ENCODE measurements at places on chromosomes 6 and 20. TPM values are rescaled to one million over a fixed set of nuclear protein-coding genes. Genes with fewer than 3 reads are reported as not detected.

GRCh38 chr20:50221501-50222308, 31.1 kb downstream of the CEBPB start:
- no peak overlapping the region for H3K4me3 ChIP-seq
- no peaks in the 10 kb centered on the region for H3K36me3 ChIP-seq
- no peak for DNase-seq
- H3K27me3 ChIP-seq: no peaks in the 10 kb centered on the region
- H3K4me1 ChIP-seq: no peaks in the 10 kb centered on the region

DNA sequence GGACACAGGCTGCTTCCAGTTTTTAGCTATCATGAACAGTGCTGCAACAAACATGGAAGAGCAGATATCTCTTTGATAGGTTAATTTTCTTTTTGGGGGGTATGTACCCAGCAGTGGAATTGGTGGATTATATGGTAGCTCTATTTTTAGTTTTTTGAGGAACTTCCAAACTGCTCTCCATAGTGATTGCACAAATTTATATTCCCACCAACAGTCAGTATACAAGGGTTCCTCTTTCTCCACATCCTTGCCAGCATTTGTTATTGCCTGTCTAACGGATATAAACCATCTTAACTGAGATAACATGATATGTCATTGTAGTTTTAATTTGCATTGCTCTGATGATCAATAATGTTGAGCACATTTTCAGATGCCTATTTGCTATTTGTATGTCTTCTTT, 237.6 kb downstream of the MMUT start:
- H3K4me1 ChIP-seq: no peaks in the 10 kb centered on the region
- no peak overlapping the region for H3K4me3 ChIP-seq
- no peaks in the 10 kb centered on the region for H3K36me3 ChIP-seq
- H3K27ac ChIP-seq: no peak overlapping the region
- no peaks in the 10 kb centered on the region for H3K27me3 ChIP-seq
- no peak for DNase-seq

DNA sequence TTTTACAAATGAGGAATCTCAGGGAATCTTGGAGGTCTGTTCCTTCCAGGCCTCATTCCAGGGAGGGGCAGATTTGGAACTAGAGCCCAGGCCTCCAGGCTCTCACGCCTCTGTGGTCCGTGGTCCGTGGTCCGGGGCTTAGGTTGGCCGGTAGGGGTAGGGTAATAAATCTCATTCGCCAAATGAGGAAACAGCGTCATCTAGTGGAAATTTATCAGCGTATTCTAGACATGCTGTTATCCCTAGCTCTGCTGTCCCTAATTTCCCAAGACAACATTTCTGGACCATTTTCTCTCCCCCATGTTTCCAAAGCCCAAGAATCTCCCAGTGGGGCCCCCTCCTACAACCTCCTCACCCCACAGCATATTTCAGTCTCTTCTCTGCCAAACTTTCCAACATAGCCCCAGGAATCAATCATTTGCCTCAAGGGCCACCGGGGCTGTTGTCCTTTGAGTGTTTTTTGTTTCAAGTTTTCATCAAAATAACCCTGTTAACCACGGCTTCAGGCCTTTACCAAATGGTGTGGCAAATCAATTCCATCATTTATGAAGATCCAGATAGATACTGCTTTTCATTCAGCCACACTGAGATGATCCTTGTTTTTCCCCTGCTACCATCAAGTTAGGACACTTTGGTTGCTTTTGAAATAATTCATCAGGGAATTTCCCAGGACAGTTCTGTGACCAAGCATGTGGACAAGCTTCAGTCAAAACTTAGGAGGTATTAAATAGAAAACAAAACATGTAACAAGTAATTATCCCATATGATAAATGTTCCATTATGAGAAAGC, 126.8 kb downstream of the ALDH8A1 start:
- H3K27ac ChIP-seq: no peak overlapping the region
- DNase-seq: no peak
- H3K27me3 ChIP-seq: no peaks in the 10 kb centered on the region
- H3K36me3 ChIP-seq: no peaks in the 10 kb centered on the region
- peaks cover 13% of the 10 kb centered on the region for H3K4me1 ChIP-seq
- H3K4me3 ChIP-seq: no peak overlapping the region

DNA sequence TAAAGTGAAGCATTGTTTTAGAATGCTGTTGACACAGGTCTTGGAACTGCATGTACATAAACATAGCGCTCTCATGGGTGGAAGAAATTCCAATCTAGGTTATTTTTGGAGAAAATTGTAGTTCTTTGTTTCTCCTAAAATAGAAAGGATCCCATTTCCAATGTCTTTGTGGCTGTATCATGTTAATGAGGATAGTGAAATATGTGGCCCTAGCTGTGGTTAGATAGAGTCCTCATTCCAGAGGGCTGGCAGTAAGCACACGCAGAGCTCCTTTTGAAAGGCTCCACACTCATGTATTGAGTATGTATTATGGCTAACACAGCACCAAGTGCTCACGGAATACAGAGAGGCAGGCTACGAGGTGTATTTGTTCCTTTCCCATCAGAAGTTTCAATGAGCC, 60.9 kb downstream of the SNRNP48 start:
- no peaks in the 10 kb centered on the region for H3K27me3 ChIP-seq
- no peaks in the 10 kb centered on the region for H3K36me3 ChIP-seq
- no peak for DNase-seq
- H3K4me1 ChIP-seq: no peaks in the 10 kb centered on the region
- no peak overlapping the region for H3K4me3 ChIP-seq

DNA sequence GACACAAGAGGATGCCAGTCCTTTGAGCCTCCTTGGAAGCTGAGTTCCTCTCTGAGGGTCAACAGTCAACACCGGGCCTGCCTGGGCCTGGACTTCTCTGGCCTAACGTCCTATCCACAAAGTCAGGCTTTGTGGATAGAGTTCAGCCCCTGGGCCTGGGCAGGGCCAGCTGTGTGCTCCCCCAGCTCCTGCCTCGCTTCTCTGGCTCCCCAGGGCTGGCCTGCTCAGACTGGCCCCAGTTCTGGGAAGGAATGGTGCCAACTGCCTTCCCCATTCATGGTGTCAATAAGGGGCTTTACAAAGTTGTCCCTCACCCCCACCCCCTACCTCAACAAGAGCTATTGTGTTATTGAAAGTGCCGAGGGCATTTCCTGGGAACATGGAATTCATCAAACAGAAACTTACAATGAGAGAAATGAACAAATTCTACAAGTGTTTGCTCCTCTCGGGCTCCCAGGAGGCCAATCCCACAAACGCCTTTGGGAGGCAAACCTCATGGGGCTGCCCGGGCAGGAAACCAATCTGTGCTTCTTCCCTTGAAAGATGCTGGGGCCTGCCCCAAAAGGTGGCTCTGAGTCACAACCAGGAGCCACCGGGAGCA, 26.5 kb upstream of the PPP1R14C start:
- no peaks in the 10 kb centered on the region for H3K27me3 ChIP-seq
- no peaks in the 10 kb centered on the region for H3K36me3 ChIP-seq
- H3K27ac ChIP-seq: no peak overlapping the region
- H3K4me3 ChIP-seq: no peak overlapping the region
- peaks cover 6% of the 10 kb centered on the region for H3K4me1 ChIP-seq

DNA sequence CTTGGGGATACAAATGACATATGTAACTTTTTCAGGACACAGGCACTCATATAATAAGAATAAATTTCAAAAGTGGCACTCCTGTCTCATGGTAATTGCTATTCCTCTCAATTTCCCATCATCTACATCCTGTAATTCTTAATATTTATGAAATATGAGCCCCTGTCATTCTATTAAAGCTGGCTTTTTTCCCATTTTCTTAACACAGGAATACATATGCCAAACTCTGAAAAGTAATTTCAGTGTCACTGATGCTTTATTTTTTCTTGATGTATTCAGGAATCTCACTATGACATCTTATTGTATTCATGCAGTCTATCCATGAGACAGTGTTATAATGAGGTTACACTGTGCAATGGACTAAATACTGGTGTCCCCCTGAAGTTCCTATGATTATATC, 24.3 kb upstream of the FKBP1C start:
- no peaks in the 10 kb centered on the region for H3K36me3 ChIP-seq
- no peak overlapping the region for H3K27ac ChIP-seq
- H3K27me3 ChIP-seq: no peaks in the 10 kb centered on the region
- no peaks in the 10 kb centered on the region for H3K4me1 ChIP-seq

Gene BPIFA1
- polyA plus RNA-seq: not detected

- H3K4me1 ChIP-seq: peaks cover 42% of the 10 kb centered on the region
- H3K27me3 ChIP-seq: no peaks in the 10 kb centered on the region
- DNase-seq: peak; percentile 90
- H3K4me3 ChIP-seq: no peak overlapping the region
Observed at GRCh38 chr6:136609873-136610706, 59.9 kb upstream of the MAP7 start.

- no peak overlapping the region for H3K27ac ChIP-seq
- H3K27me3 ChIP-seq: no peaks in the 10 kb centered on the region
- no peak for DNase-seq
Observed at GRCh38 chr6:132520953-132521352, 8.0 kb upstream of the STX7 start.

DNA sequence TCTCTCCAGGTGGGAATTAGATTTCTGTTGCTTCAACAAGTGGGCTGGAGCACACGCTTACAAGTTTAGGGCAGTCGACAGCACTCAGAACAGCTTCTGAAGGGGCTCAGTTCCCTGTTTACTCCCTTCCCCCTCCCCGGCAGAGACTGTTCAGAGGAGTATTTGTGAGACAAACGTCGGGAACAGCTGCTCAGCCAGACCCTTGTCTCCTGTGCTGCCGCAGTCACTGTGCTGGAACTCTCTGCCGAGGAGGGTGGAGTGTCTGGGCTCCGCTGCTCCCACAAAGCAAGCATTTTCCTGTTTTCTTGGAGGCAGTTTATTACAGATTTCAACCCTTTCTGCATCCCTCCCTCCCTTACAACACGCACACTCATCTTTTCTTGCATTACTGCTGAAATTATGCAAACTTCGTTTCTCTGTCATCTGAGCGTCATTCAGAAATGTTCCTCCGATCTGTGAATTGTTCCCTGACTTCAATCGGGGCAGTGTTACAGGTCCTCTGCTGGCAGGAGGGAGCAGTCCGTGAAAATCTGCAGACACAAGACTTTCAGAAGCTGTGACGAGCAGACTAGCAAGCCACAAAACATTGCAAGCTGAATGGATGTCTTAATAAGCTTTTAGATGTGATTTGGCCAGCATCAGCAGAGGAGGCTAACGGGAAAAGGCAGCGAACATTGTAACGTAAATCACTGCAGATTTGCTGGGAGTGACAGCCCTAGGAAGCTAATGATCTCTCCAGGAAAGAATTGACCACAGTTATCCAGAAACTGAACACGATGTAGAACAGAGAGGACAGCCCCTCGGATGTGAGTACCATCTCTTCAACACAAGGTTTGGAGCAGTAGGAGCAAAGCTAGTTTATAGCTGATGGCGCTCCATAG, 76.2 kb downstream of the LYRM2 start:
- H3K4me3 ChIP-seq: no peak overlapping the region
- no peaks in the 10 kb centered on the region for H3K36me3 ChIP-seq
- no peak for DNase-seq
- H3K27ac ChIP-seq: no peak overlapping the region

DNA sequence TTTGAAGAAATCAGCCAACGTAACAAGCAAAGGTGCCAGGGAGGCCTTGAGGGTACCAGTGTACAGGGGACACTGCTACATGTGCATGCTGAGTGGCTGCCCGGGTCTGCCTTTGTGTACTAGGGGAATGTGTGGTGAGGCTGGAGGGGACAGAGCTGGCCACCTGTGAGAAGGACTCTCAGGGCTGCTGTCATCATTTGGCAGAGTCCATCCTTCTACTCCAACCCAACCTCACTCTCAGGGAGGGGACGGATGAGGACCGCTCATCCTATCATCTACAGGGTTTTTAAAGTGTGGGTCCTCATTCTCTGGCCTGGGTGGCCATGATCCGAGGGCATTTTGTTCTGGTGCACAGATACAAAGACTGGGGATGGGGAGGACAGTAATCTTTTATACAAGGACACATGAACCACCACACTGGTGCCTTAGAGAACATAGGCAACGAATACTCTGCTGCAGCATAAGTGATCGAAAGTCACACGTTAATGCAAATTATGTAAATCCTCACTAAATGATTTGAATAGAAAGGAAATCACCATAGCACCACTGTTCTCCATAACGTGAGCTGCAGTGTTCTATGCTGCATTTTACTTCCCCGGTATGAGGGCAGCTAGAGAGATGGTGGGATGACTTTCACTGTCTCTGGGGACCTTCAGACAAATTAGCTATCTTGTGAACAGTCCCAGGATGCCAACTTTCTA, 181.4 kb downstream of the GMPR start:
- H3K36me3 ChIP-seq: no peaks in the 10 kb centered on the region
- H3K27ac ChIP-seq: no peak overlapping the region
- H3K27me3 ChIP-seq: no peaks in the 10 kb centered on the region
- H3K4me3 ChIP-seq: no peak overlapping the region
- H3K4me1 ChIP-seq: no peaks in the 10 kb centered on the region
- DNase-seq: no peak

DNA sequence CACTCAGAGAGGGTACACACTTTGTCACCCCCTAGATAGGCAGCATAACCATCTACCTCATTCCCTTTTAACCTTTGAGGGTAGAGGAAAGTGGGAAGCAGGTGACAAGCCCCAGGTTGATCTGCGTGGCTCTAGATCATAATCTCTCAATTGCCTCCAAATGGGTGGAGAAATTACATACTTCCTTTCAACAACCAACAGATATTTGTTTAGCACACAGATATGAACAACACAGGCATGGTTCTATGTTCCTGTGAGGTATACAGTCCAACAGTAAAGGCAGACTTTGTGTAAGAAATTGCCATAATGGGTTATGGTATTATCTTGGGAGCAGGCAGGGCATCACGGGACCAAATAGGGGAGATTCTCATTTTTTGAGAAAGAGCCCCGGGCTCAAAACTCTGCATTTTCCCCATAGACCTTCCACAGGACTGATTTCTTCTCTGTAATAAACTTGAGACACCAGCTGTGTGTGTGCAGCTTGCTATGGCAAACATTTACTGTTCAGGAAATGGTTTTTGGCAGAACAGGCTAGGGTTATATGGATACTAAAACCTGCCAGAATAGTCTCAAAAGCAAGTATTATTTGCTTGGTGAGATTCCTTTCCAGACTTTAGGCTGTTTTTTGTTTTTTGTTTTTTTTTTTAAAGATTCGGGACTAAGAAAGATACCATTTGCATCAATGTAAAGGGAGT, 126.2 kb downstream of the CD164 start:
- no peak for DNase-seq
- H3K27ac ChIP-seq: no peak overlapping the region
- no peak overlapping the region for H3K4me3 ChIP-seq
- no peaks in the 10 kb centered on the region for H3K4me1 ChIP-seq
- H3K36me3 ChIP-seq: no peaks in the 10 kb centered on the region

- H3K4me3 ChIP-seq: no peak overlapping the region
- H3K36me3 ChIP-seq: no peaks in the 10 kb centered on the region
Observed at GRCh38 chr6:40170856-40171255, 236.6 kb upstream of the MOCS1 start.

GRCh38 chr20:38201356-38201755, 36.3 kb upstream of the TGM2 start:
- peaks cover 37% of the 10 kb centered on the region for H3K4me1 ChIP-seq
- peak; percentile 82 for DNase-seq
- H3K27ac ChIP-seq: no peak overlapping the region
- no peaks in the 10 kb centered on the region for H3K27me3 ChIP-seq
- H3K36me3 ChIP-seq: no peaks in the 10 kb centered on the region

Gene LRRC73
- polyA plus RNA-seq: 0.16 TPM

Gene RAE1
- 32.4 TPM for polyA plus RNA-seq

Measured in keratinocyte (primary cell).